Omental fat pad (tissue), 4 donors: ENCODE measurements at places on chromosomes 2 and 18.
A peak's percentile ranks its signal among the peaks of the same experiment; 100 is the strongest.

DNA sequence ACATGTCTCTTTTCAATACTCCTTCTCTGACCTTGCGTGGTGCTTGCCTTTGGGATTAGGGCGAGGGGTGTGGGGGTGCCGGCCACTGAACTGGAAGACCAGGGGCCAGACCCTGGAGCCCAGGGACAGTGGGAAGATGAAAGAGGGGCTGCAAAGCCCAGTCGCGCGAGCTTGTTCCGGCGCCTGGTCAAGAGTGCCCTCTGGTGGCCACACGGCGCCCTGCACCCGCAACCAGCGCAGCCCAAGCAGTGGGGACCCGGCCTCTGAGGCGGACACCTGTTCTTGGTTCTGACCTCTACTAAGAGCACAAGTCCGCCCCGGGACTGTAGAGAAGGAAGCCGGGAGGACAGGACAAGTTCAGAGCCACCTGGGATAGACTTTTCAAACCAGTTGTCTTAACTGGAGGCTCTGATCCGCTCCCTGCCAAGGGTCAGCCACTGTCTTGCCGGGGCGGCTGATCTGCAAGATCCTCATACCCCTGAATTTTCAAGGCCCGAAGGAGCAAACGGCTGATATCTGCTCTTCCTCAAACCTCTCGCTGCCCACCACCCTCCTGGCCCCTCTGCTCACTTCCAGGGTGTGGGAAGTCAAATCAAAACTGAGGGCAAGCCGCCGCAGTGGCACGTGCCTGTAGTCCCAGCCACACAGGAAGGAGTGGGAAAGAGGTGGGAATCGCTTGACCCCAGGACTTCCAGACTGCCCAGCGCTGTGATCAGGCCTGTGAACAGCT, 14.9 kb upstream of the MSH6 start:
- peak; percentile 67 for DNase-seq

DNA sequence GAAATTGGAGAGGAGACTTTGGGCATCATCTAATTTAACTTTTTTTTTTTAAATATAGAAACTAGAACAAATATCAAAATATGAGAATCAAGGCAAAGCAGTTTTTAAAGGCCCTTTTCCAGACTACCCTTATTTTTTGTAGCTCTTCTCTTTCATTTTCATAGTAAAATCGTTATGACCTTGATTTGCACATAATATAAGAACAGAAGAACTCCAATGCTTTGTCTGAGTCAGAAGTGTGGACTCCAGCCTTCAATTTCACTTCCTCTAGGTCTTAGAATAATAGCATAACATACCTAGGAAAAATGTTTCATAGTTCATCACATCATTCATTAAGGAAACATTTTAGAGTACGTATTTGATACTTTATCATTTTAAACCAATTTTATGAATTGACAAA, 74.4 kb downstream of the ANKRD12 start:
- no peak for DNase-seq

- no peak for DNase-seq
These were observed 141.3 kb downstream of the EML6 start for GRCh38 chr2:54864727-54865126.

DNA sequence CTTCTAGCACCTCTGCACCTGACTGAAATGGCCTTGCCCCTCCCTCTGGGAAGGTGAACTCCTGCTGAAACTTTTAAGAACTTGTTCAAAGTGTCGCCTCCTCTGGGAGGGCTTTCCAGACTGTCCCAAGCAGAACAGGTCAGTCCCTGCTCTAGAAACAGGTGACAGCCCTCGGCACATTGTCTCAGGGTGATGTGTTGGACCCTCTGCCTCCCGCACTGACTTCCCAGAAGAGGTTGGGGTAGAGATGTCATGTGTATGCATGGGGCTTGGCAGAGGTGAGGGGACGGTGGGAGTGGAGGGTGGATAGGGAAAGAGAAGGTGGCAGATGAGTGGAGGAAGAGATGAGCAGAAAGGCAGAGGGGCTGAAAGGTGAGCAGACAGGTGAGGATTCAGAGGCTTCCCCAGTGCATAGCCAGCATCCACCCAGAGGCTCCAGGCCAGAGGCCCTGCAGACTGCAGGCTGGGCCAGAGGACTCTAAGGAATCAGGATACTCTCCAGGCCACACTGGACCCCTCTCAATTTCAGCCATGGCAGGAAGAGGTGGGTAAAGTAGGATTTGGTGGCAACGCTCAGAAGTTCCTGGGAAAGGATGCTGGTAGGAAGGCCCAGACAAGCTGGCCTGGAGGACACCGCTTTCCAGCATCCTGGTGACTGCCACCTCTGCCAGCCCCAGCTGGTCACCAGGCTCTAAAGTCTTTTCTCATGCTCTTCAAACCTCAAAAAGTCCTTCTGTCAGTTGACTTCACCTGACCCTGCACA, 24.8 kb upstream of the TNS1 start:
- DNase-seq = no peak

GRCh38 chr2:220653776-220654175, 918.3 kb downstream of the EPHA4 start:
- no peak for DNase-seq
